Stimulated activated memory B cell treated with anti-CD40 and anti-IgM and Interleukin-4, amounts not matched to agents 10 μg/mL and 1 μg/mL and 100 μg/mL, for 72 hours (primary cell): ENCODE measurements at places on chromosomes 13 and 19.

DNA sequence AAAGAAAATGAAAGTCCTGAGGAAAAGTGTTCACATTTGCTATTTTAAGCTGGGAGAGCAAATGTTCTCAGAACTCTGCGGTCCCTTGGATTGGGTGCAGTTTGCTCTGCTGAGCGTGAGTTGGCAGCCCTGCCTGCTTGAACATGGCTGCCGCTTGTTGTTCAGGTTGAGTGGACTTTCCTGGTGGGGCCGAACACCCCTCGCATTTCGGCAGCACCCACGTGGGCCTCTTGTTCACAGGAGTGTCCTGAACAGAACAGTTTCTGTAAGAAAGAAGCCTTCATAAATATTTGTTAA is 10.8 kb upstream of the RNF113B start:
- ATAC-seq: no peak

DNA sequence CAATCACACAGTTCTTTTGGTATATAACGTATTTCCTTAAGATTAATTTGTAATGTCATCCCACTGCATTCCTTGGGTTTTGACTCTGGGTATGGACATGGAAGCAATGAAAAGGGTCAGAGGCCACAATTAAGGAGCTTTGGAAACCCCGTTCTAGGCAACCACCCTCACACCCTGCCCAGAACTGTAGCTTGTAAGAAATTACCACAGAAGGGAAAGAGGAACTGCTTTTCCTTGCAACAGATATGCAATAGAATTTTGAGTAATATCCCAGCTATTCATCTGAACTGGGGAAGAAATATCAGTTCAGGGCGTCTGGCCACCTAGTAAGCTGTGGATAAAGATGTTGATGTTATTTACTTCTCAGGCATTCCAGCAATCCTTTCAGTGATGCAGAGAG is 985 bp upstream of the CLC start:
- ATAC-seq: no peak

GRCh38 chr19:1929021-1929742 is 11.8 kb upstream of the CSNK1G2 start:
- peak; percentile 93 for ATAC-seq

DNA sequence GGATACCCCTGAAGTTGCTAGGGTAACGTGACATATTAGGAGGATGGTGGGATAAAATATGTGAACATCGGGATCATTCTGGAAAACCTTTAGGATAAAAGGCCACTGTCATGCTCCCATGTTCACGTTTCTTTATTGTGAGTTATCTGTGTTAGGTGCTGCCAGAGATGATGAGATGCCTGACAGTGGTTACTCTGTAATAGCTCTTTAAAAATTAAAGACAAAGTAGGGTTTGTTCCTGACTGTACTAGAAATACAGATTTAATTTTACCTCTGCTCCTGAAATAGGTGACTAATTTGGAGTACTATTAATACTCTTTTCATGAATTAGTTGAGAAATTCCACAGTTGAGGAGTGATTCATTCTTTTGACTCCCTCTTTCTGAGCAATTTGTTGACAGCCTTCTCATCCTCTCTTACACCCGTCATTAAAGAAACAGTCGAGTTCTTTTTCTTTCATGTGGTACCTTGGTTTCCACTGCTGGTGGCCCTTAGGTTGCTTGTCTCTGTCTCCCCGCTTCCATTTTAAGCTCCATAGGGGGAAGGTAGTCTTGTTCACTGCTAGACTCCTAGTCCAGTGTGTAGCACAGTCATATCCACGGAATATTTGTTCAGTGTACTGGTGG is 28.4 kb downstream of the SAE1 start:
- no peak for ATAC-seq

DNA sequence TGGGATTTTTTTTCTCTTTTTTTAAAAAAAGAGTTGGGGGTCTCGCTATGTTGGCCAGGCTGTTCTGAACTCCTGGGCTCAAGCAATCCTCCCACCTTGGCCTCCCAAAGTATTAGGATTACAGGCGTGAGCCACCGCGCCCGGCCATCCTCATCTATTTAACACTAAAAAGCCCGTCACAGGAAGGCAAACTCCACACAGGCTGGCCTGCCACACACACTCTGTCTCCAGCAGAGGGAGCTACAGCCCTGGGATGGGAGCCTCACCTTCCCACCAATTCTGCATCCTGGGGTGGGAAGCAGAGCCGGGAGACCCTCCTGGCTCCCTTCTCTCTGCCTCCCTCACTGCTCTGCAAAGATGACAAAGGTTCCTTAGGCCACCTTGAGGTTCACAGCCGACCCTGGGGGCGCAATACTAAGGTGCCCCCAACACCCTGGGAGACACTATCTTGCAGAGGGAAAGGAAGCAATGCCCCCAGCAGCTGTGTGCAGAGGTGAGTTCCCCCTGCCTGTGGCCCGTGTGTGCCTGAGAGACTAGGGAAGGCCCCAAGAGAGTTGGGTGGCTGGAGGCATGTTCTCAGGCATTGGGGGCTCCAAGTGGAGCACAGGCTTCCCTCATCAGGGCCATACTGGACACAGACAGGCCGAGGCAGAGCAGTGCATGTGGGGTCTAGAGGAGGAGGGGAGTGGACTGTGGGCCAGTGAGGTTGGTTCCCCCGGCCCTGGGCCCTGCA is 27.4 kb upstream of the TIMM44 start:
- no peak for ATAC-seq

- peak; percentile 94 for ATAC-seq
Observed at GRCh38 chr19:11293433-11294389, 2.2 kb upstream of the TSPAN16 start.
